Immature natural killer cell (primary cell): ENCODE measurements at places on chromosomes 12 and 14.

DNA sequence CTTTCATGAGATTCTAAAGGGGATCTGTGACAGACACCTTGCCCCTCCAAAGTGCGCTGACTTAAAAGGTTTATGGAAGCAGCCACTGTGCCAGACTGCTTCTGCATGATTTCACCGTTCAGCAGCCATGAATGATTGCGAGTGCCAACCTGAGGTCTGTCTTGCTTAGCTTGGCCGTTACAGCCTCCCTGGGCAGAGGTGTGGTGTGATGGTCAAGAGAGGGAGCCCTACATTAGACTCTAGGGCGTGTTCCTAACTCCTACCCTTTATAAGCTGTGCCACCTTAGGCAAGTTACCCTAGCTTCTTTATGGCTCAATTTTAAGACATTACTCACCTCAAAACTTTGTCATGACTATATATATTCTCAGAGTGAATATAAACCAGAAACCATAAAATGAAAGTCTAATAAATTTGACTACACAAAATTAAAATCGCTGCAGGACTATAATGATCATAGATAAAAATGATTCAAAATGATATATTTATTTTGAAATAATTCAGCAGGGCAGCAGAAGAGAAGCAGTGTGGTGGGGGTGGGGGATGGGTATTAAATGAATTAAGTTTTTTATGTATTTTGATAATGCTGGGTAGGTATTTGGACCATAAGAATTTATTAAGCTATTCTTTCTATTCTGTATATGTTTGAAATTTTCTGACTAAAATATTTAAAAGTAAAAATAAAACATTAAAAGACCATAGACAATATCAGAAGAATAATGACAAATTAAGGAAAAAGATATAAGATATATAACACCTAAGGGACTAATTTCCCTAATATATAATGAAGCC lies 47.7 kb upstream of the MBIP start:
- DNase-seq, result no peak

DNA sequence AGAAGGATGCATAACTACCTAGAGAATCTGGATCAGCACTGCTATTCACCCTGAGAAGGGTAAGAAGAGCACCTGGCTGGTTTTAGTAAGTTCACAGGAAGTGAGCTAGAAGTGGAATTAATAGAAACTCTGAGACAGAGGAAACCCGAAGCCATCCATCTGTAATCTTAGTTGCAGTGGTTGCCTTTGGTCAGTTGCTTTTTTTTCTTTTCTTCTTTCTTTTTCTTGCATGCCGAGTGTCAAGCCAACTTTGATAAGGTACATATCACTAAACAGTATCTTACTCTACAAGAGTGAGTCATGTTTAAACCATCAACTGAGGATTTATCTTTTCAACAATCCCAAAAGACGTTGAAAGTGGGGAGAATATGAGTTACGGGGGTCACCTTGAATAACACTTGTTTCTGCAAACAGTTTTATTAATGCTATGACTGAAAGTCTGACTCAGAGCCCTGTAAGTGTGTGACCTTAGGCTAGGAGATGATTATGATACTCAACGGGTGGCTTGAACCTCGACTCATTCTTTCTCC lies 26.7 kb downstream of the C12orf75 start:
- DNase-seq, result no peak

DNA sequence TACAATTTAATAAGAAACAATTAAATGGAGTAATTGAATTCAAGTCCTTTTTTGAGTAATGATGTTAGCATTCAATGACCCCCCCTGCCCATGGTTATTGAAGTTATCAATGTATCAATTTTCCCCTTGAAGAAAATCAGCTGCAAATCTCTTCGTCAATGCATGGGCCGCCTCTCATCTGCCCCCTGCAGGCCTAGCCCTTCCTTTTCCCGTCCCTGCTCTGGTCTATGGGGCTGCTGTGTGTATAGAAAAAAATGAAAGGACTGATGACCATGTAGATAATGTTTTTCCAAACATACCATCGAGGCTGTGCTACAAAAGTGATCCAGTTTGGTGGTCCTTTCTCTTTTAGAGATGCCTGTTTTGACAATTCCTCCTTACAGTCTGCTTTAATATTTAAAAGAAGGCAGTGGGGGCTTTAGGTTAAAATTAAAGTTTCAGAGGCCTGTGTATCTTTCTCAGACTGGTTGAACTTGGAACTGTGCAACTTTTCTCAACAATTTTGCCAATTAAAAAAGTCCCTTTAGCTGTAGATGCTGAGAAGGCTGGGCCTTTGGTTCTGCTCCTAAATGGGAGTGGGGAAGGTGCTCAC lies 98.4 kb downstream of the APAF1 start:
- no peak for DNase-seq

DNA sequence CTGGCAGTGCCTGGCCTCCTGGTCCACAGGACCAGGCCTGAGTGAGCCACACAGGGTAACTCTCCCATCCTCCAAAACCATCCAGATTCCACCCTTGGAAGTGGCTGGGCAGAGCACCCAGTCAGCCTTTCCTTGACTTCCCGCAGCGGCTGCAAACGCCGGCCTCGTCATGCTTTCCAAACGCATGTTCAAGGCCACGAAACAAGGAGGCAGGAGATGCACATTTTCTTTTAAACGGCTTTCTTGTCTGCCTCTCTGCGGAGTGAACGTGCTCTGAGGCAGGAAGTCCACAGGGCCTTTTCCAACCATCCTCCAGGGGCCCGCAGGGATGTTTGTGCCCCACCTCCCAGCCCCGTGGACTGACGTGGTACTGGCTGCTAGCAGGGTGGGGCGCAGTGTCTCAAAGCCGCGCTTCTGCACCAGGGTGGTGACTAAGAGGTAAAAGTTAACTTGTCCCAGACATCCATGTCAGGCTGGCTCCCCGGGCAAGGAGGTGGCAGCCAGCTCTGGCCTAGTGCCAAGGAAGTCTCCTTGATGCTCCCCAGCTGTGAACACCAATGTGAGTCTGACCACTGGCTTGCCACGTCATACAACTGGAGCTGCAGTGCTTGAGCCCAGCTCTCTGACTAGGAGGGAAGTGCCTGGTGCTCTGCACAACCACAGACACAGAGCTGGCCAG lies 45.0 kb downstream of the KCNA5 start:
- DNase-seq, result no peak

DNA sequence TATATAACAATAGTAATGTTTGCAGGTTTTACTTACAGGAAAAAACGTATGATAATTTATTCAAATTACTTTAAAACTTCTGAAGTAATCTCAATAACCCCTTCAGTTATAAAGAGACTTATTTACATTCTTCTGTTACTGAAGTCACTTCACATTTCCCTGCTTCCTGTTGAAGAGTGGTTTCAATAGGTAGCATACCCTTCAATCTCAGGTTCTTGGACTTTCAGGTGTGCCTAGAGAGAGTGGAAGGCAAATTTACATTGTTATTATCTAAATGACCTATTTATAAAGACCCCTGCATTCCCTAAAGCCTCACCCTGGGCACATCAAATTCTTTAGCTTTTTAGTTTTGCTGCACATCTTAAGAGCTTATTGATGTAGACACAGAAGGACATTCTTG lies 137.6 kb upstream of the AEBP2 start:
- no peak for DNase-seq

GRCh38 chr14:39957290-39957689 lies 525.1 kb upstream of the FBXO33 start:
- no peak for DNase-seq

DNA sequence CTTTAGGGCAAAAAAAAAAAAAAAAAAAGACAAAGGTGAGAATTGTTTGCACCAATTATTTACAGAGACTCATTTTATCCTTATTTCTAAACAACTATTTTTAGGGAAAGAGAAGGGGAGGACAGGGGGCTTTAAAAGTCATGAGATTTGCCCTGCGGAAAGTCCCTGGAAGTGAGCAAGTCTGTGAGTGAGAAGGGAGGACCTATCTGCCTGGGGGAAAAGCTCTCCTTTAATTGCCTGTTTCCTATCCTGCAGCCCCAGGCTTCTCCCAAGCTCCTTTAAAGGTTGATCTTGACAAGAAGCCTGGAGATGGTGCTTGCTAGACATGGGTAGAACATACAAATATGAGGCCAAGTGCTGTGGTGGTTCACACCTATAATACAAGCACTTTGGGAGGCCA lies 8.3 kb upstream of the CHST11 start:
- no peak for DNase-seq

- no peak for DNase-seq
Observed at GRCh38 chr14:56351861-56352260, 227.7 kb upstream of the TMEM260 start.

GRCh38 chr14:68681256-68682011 lies 111.4 kb downstream of the ZFP36L1 start:
- DNase-seq, result no peak

GRCh38 chr14:53333809-53334208 lies 180.7 kb upstream of the DDHD1 start:
- no peak for DNase-seq

- no peak for DNase-seq
Observed at GRCh38 chr12:117092886-117093285, 6.3 kb downstream of the TESC start.

- no peak for DNase-seq
Observed at GRCh38 chr14:43410631-43411030, 1096.5 kb downstream of the FSCB start.

DNA sequence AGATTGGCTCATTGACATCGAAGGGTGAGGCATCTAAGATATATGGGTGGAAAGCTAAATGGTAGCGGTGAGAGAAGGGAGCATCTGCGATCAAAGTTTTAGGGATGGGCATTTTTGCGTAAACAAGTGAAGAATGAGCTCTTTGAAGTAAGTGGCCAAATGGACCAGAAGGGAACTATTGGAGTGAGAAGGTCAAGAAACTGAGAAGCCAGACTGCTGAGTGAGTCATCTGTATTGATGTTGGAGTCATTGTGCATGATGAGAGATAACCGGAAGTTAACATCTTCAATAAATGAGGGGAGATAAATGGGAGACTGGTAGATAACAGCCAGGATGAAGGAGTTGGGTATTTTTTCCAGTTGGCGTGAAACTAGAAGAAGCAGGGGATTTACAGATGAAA lies 271.9 kb upstream of the PDE3A start:
- no peak for DNase-seq

DNA sequence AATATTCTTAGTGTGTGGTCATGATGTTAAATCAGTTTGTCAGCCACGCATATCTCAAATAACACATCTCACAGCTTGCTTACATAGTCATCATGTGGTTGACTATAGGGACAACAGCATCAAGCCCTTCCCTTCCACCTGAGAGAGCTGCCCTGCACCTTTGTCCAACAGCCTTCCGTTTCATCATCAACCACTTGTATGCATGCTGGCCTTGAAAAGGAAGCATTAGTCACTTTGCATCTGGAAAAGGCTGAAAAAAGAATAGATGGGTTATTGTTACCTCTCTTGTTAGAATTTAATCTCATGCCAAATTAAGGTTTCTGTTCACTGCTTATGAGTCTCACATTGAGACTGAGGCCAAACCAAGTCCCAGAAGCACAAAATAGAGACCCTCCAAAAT lies 1586.5 kb upstream of the SEL1L start:
- DNase-seq, result no peak

- DNase-seq, result no peak
Observed at GRCh38 chr14:21631084-21631483, 3.7 kb downstream of the OR10G2 start.

- DNase-seq, result no peak
Observed at GRCh38 chr12:95164656-95165055, 52.6 kb downstream of the FGD6 start.

DNA sequence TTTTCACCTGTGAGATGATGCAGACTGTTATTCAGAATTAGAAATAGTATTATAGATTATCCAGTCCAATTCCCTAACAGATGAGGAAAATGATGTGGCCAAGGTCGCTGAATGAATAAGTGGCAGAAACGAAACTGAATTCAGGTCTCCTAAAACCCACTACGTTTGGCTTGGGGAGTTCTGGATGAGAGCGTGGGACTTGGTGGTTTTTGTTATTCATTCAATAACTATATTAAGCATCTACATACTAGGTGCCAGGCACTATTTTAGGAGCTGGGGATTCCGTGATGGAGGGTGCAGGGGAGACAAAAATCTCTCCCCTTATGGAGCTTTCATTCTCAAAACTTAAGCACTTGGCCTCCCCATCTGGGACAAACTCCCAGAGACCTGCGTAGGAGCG lies 813 bp upstream of the CCDC184 start:
- no peak for DNase-seq

DNA sequence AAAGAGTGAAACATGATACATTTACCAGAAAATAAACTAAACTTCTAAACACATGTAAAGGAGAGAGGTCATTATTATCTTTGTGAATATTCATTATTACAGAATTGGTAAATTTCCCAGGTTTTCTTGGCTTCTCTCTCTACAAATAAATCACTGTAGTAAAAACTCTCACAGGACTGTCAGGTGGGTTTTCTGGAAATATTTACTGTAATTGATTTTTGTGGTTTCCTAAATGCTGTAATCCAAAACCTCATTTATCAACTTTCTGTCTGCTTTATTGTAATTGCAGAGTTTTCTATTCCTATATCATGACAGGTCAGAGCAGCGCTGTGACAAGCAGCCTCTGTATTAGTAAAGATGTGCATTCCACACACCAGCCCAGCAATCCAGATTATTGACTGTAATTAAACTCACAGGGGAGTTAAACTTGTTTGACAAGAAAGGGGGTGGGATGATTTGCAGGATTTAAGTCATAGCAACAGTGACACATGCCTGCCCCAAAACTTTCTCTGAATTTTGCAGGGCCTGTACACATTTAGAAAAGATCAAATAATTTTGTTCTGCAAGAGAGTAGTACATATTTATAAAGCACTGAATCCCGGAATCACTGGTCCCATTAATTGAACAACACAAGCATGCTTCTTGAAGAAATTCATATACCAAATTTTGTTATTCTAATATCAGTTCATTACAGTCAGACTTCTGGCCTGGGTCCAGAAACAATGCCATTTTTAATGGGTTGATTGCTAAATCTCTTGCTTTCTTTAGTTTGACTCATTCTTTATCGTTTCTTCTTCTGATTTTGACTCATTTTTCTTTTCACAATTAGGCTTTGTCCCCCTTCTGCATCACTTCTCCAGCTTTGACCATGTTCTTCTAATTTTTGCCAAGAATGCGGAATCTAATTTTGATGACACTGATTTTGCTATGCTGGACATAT lies 42.2 kb downstream of the PTPRO start:
- DNase-seq, result no peak

- no peak for DNase-seq
Observed at GRCh38 chr12:85877459-85877858, 3.4 kb downstream of the NTS start.

DNA sequence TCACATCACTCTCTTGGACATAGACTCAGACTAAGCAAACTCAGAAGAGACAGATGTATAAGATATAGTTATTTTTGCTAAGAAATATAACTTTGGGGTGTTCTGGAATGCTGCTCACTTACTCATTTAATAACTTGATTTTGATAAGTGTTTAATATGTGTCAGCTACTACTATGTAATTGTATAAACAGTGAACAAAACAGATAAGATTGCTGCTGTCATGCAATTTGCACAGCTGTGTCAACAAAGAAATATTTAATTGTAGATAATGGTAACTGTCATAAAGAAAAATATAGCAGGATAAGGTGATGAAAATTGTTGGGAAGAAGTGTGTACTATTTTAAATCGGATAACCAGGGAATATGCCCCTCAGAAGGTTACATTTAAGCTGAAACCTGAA lies 84.1 kb upstream of the ZDHHC17 start:
- no peak for DNase-seq

- no peak for DNase-seq
Observed at GRCh38 chr12:83086023-83086422, 399.3 kb downstream of the TMTC2 start.

GRCh38 chr12:82797480-82797879 lies 110.8 kb downstream of the TMTC2 start:
- DNase-seq, result no peak
